K562 (cell line): ENCODE measurements at places on chromosomes 3 and 15.

- no peak for DNase-seq
Measured at GRCh38 chr3:57992452-57993213, 15.6 kb upstream of the FLNB start.

GRCh38 chr3:159830523-159831154, 158.0 kb upstream of the IL12A start:
- DNase-seq = no peak

- no peak for DNase-seq
Measured at GRCh38 chr3:183880121-183880520, 4.6 kb downstream of the PARL start.

DNA sequence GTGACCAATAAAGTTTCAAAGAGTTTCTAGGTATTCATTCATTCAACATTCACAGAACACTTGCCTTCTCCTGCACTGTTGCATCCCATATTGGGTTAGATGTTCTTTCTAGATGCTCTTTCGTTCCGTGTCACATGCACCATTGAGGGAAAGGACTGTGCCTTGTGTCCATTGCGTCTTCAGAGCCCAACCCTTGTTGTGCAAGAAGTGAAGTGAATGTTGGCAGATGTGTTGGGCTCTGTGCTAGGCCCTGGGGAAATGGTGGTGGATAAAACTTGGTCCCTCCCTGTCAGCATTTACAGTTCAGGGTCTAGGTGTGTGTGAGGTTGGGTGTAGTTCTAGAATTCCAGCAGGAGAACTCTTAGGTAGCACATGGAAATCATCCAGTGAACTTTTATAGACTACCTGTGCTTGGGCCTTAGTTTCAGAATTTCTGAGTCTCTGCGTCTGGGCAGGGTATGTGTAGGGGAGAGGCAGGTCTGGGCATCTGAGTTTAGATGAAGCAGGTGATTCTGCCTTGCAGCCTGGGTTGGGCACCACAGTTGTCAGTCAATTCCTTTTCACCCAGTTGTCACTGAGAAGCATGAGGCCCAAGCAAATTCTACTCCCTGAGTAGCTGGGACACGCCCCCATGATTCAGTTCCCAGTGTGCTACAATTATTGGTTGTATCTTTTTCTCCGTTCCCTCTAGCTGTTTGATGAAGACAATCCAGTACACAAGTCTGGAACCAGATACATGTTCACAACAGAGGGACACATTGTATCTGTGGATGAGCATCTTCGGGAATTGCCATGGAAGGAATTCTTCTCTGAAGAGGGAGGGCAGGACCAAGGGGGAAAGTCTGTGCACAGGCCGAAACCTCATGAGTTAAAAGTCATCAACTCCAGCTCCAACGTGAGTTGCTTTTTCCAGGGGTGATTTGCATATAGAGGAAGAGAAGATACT, 25.4 kb downstream of the EDEM1 start:
- no peak for DNase-seq

GRCh38 chr3:51621091-51621892, 49.8 kb upstream of the TEX264 start:
- DNase-seq = no peak

DNA sequence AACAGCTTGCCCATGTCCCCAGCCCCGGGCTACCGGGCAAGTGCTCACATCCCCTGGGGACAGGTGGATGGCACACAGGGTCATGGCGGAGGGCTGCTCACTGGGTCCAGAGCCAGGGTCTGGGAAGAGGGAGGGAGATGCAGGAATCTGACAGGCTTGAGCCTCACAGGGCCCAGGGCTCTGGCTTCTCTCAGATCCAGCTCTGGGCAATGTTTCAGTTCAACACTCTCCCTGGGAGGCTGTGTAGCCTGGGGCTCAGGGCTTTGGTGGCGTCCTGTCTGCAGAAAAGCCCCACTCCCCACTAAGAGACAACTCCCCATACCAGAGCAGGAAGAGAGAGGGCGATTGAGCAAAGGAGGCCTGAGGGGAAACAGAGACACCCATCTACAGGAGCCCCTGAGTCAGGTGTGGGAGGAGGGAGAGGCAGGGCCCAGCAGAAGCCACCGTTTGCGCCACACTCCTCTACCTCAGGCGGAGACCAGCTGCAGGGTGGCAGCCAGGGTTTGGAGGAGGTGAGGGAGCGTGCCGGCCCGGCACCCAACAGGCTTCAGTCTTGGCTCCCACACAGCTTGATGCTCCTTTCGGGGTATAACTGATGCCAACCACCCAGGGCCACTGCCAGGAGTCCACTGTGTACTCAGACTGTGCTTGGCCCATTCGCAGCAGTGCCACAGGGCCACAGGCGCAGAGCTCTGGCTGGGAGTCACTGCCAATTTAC, 16.8 kb upstream of the SRP14 start:
- DNase-seq = no peak

- DNase-seq = no peak
Measured at GRCh38 chr15:28990390-28990789, 104.6 kb downstream of the APBA2 start.

DNA sequence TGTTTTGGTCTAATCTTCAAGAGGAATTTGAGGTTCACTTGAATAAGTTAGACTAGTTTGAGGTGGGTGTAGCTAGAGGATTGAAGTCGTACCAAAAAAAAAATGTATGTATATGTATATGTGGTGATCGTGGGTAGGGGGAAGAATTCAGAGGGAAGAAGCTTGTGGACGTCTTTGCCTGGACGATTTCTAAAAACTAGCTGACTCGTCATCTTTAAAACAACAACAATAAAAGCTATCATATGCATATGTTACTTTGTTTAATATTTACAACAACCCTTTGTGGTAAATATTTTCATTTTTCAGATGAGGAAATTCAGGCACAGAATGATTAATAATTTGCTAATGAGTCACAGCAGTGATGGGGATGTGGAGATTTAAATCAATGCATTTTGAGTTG, 18.1 kb downstream of the RNF111 start:
- DNase-seq = no peak

GRCh38 chr15:29018120-29018805, 132.5 kb downstream of the APBA2 start:
- DNase-seq = no peak

GRCh38 chr3:15327941-15328340, 4.4 kb downstream of the SH3BP5 start:
- DNase-seq = no peak

- no peak for DNase-seq
Measured at GRCh38 chr3:55242921-55243320, 244.2 kb downstream of the WNT5A start.

DNA sequence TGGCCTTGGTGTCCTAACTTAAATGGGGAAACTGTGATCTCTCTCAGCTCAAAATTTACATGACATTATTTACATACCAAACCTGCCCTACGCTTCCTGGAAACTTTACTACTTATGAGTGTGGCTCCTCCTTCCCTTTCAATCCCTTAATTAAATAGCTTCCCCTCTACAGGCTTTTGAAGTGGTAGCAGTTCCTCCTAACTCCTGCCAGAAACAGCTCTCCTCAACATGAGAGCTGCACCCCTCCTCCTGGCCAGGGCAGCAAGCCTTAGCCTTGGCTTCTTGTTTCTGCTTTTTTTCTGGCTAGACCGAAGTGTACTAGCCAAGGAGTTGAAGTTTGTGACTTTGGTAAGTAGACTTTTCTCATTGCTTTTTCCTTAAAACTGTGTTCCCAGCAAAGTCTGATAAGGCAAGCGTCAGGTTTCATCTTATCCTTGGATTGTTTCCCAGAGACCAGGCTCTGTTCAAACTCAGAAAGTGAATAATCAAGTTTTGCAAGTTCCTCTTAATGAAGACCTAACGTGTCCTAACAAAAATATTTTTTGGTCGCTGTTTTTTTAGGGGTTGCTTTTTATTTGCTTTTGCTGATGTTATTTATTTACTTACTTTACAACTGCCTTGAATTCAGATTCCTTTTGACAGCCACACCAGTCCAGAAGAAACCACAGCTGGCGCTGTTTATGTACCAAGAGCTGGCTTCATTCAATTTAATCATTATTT, at the start of gene ACP3:
Gene ACP3 (plus strand): TSS at position 179 of the 720 bp plus-strand sequence. CDS start 50 bp downstream, at position 229.
- DNase-seq = no peak

DNA sequence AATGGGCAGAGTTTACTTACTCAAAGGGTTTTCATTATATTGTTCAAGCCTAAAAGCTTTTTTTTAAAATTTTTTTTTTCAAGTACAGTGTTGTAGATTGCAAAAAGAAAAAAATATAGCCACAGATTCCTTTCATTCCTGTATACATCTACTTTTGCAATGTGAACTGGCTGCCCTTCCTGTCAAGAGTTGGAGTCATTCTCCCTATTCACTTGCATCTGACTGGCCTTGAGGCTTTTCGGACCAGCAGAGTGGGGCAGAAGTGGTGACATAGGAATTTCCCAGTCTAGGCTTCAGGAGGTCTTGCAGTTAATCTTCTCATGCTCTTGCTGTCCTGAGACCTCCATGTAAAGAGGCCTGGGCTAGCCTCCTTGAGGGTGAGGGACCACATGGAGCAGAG, 218.3 kb upstream of the CFAP20DC start:
- DNase-seq = no peak

DNA sequence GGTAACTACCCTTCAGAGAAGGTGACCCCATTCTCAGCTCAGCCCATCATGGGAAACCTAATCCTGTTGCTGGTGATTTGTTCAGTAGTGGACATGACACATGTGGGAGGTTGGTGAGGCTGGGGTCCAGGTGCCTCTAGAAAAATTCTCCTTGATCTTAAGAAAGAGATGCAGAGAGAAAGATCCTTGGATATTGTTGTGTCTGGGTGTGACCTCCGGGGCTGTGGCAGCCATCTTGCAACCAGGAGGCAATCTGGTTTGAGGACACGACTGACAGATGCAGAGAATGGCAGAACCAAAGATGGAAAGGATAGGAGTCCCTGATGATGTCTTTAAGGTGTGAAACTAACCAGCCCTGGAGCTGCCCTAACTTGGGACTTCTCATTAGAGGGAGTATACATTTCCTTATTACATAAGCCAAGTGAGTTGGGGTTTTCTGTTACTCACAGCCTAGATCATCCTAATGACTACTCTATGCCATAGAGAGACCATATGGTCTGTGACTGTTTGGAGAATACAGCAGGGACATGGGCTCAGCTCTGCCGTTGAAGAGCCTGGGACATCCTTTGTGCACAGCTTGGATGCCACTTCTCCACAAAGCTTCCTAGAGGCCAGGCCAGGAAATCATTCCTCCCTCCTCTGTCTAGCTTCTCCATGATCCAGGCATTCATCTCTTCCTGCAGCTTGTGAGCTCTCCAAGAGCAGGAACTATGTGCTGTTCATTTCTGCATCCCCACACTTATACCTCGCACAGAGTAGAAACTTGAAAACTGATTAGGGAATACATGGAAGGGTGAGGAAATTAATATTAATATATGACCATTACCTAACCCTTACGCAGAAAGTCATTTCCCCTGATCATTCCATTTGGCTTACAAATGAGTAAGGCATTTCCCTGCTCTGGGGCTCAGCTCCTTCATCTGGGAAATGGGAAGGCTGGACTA, 45.9 kb downstream of the HRH1 start:
- DNase-seq = no peak

GRCh38 chr3:88346643-88347042, 196.9 kb downstream of the C3orf38 start:
- DNase-seq = no peak

GRCh38 chr15:71182522-71182921, 67.3 kb downstream of the THSD4 start:
- DNase-seq = no peak

DNA sequence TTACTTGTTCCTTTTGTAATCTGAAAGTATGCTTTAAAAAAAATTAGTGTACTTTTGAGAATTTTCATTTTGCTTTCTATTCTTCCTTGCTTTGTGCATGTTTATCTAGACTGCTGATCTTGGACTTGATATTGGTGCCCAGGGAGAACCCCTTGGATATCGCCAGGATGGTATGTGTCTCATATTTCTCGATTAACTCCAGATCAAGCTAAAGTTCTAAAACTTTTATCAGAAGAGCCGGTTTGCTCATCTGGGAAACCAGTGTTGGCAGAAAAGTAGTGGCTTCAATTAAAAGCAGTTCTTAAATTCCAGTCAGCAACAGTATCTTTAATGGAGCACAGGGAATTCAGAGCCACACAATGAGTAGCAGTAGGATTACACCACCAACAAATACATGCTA, 38.6 kb downstream of the CTNNB1 start:
- DNase-seq = no peak

GRCh38 chr15:62404194-62404985, 239.3 kb upstream of the C2CD4B start:
- DNase-seq = no peak

DNA sequence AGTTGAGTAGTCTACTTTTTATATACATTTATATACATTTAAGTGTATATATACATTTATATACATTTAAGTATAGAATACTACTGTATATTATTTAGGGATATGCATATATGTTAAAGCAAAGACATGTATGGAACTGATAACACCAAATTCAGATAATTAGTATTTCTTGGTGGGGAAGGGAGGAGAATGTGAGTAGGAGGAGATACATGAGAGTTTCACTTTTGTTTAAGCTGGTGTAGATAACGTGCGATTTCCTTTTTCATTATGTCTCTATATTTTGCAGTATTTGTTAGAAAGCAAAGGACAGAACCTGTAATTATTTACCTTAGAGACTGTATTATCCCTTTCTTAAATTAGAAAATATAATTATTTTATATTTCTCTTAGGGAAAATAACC, 16.6 kb upstream of the NIT2 start:
- DNase-seq = no peak

- DNase-seq = no peak
Measured at GRCh38 chr3:56654460-56654859, 28.6 kb downstream of the TASOR start.

DNA sequence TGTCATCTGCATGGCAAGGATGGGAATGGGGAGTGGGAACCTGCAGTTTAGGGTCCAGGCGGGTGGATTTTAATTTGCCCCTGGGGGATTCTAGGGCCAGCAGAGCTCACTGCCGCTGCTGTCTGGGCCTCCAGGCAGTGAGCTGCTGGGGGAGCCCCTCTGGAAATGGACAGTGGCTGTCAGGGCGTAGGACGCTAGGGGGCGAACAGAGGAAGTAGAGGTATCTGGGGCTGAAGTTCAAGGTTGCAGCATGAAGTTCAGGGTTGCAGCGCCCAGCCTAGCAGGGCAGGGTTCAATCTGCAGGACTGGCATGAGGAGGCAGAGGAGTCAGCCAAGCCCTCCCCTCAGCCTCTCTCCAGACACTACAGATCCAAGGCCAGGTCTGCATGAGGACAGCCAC, 49.5 kb downstream of the APBA2 start:
- DNase-seq = peak; percentile 66

DNA sequence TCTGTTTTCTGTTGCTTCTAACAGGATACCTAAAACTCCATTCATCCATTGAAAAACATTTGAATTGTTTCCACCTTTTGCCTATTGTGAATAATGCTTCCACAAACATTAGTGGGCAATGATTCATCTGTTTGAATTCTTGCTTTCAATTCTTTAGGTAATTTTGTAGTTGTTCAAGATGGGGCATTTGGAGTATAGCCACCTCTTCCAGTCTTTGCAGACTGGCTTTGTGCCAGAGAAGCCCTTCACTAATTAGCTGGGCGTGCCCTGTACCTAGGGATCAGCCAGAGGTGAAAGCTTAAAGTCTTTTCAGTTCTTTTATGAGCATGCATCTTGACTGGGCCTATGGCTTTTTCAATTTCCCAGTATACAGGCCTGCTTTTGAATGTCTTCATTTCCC, 10.9 kb downstream of the RTP1 start:
- DNase-seq = no peak

GRCh38 chr15:81410318-81410753, 36.3 kb upstream of the TMC3 start:
- DNase-seq = peak; percentile 54

GRCh38 chr3:128402998-128403397, 63.7 kb downstream of the DNAJB8 start:
- no peak for DNase-seq
